ENCODE measurements at places on chromosomes 2 and 18.
A peak's percentile ranks its signal among the peaks of the same experiment; 100 is the strongest.

DNA sequence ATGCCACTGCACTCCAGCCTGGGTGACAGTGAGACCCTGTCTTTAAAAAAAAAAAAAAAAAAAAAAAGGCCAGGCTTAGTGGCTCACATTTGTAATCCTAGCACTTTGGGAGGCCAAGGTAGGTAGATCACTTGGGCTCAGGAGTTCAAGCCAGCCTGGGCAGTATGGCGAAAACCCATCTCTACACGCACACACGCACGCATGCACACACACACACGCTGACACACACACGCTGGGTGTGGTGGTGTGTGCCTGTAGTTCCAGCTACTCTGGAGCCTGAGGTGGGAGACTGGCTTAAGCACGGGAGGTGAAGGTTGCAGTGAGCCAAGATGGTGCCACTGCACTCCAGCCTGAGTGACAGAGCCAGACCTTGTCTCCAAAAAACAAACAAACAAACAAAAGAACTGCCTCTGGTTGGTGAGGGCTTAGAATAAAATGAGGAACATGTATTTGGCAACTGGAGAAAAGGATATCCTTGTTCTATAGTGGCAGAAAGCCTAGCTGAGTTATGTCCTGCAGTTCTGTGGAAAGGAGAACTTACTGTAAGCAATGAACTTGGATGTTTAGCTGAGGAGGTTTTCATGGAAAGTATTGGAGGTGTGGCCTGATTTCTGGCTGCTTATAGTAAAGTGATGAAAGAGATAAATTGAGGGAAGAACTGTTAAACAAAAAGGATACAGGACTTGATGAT is 34.0 kb downstream of the HAT1 start:
- no peak for DNase-seq

DNA sequence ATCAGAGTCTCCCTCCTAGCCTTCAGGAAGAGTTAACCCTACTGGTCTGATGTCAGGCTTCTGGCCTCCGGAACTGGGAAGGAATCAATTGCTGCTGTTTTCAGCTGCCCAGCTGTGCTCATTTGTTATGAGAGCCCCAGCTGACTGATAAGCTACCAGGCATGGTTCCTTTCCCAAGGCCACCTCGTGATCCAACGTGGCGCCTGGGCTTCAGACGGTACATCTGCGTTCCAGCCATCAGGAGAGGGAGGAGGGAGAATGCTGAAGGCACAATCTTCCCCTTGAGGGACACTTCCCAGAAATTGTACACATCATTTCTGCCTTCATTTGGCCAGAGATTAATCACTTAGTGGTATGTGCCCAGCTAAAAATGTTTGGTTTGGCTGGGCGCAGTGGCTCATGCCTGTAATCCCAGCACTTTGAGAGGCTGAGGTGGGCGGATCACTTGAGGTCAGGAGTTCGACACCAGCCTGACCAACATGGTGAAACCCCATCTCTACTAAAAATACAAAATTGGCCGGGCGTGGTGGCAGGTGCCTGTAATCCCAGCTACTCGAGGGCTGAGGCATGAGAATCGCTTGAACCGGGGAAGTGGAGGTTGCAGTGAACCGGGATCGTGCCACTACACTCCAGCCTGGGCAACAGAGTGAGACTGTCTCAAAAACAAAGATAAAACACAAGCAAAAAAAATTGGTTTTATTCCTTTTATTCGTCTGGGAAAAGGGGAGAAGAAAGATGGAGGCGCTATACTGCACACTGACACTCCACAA is 10.5 kb upstream of the ARMC9 start:
- DNase-seq: no peak

- DNase-seq: no peak
Observed at GRCh38 chr2:187526792-187527191, 27.4 kb downstream of the TFPI start.

DNA sequence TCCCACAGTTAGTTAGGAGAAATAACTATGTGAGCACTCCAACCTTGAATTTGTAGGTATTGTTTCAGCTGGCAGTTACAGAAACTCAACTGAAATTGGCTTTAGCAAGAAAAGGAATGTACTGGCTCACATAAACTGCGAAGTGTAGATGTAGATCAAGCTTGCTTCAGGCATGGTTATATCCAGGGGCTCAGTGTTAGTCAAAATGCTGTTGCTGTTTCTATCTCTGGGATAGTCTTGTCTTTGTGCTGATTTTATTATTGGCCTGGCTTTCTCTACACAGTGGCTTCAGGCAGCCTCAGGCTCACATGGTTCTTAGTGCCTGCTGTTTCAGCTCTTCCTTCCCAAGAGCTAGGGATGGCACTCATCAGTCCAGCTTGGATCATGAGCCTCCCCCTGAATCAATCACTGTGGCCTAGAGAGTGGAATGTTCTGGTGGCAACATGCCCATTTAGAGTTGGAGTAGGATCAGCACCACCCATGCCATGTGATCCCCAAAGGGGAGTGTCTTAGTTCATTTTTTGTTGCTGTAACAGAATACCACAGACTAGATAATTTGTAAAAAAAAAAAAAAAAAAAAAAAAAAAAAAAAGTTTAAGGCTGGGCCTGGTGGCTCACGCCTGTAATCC is 69.1 kb upstream of the FOXI3 start:
- DNase-seq: no peak

GRCh38 chr2:115574667-115575066 is 1132.2 kb downstream of the DPP10 start:
- no peak for DNase-seq

GRCh38 chr18:26930630-26931029 is 65.1 kb upstream of the AQP4 start:
- no peak for DNase-seq

GRCh38 chr2:179373816-179374215 is 109.2 kb upstream of the SESTD1 start:
- no peak for DNase-seq

DNA sequence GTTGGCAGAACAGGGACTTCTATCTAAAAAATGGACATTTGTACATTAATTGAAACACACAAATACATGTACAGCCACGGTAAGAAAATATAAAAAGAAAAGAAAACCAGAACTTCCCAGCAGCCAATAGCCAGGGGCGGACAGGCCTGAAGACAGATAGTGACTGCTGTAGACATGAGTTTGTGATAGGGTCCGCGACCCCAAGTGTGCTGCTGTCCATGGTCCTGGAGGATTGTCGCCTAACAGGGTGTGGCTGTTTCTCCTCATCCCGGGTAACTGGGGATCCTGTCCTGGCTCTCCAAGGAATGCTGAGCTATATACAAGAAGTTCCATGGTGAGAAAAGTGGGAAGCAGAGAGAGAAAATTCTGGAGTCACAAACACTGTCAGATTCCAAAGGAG is 266.5 kb upstream of the SALL3 start:
- DNase-seq: no peak

DNA sequence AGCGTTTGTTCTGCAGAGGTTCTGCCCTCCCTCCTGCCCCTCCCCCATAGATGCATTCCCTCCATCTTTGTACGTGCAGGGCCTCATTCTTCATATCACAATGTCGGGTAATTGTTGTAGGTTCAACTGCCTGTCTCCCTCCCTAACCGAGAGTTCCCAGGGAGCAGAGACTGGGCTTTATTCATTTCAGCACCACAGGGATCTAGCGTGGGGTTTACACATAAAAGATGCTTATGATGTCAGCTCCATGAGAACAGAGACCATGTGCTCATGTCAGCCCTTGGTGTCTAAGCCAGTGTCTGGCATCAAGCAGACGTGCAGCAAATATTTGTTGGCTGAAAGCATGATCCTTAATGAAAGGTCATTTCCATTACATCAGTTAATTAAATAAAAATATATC is 298.9 kb upstream of the TRIB2 start:
- no peak for DNase-seq

- DNase-seq: no peak
Observed at GRCh38 chr2:221999166-221999565, 299.6 kb downstream of the PAX3 start.

DNA sequence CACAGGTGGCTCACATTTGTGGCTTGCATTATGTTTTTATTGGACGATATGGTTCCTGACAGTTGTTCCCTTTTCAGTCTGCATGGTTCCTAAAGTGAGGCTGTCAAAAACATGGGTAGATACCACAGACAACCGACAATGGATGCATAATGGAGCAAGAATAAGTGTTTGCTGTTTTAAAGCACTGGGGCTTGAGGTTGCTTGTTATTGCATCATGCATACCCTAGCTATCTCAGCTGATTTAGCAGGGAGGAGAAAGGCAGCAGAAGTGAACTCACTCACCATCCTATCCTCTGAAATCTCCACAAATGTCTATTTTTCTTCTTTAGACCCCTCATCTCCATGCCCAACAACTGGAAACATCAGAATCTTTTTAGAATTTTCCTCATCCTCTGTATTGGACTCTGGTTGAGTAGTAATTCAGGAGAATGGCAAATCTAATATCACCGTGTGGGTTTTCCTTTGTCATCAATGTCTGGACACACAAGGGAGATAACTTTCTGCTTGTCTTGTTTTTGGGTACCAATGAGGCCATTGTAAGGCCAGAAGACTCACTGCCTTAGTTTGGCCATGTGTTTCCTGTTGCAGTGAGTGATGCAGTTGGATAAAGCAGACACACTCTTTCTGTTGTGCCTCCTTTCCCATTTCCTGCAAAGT is 46.7 kb downstream of the FBXO48 start:
- no peak for DNase-seq

DNA sequence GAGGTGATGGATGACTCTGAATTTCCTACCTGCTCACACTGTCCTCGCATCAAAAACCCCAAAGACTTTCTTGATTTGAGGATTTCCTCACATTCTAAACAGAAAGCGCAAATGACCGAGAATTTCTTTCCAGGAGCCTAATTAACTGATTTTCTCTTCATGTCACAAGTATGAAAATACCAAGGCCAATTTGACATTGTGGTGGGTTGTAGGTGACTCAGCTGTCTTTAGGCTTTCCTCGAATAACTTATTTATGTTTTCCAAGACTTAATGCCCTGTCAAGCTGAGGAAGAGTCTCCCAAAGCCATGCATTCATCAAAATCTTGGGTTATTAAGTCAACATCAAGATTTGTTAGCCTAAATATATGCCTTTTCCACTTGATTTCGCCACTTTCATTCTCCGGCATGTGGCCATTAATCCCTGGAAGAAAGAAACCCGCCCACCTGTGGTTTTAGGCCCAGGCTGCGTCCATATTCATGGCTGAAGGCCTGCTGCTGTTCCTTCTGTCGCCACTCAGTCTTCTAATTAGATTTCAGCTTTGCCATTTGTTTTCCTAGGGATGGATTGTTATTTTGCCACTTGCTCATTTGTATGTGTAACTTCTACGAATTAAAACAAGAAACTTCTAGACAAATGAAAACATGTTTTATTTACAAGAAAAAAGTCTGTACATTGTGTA is 84.9 kb downstream of the ST6GAL2 start:
- no peak for DNase-seq

GRCh38 chr2:176018708-176019107 is 16.6 kb upstream of the LNPK start:
- no peak for DNase-seq

GRCh38 chr2:183232161-183232865 is 108.1 kb downstream of the NUP35 start:
- no peak for DNase-seq

DNA sequence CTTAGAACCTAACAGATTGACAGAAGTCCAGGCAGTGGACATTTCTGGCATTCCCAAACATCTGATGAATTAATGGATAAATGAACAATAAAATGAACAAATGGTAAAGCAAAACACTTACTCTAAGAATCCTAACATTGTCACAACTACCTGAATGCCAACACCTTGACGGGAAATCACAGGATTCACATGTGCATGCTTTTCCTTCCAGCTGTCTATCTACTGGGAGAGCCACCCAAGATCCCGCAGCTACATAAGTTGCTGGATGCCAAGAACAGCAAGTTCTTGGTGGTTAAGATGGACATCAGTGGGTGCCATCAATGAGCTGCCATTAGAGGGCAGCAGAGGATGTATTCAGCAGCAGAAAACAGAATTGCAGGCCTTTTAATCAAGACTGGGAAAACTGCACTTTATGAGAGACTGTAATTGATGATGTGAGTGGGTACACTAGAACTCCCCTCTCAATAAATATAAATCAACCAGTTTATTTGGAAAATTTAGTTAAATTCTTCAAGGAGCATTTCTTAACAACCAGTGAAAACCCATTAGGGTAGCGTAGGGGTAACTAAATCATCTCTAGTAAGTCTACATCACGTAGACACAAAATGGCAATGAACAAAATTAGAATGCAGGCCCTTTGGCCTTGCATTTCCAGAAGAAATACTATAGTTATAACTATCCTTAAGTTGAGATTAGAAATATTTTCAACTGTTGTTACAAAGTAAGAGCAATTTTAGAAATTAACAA is 45.6 kb downstream of the SESTD1 start:
- no peak for DNase-seq

DNA sequence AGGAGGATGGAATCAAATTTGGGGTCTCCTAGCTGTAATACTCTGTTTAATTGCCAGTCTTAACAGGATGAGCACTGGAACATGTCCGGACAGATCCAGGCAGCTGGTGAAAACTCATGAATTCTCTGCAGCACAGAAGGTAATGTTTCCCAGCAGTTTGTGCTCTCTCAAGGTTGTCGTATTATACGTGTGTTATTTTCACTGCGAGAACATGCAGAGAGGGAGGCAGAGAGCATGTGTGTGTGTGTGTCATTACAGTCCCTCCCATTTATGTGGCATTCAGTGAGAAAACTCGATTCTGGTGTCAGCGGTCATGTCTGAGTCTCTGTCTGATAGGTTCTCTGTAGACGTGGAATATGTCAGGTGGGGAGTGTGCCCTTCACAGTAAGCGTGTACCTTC is 150.2 kb upstream of the POU3F3 start:
- DNase-seq: no peak

DNA sequence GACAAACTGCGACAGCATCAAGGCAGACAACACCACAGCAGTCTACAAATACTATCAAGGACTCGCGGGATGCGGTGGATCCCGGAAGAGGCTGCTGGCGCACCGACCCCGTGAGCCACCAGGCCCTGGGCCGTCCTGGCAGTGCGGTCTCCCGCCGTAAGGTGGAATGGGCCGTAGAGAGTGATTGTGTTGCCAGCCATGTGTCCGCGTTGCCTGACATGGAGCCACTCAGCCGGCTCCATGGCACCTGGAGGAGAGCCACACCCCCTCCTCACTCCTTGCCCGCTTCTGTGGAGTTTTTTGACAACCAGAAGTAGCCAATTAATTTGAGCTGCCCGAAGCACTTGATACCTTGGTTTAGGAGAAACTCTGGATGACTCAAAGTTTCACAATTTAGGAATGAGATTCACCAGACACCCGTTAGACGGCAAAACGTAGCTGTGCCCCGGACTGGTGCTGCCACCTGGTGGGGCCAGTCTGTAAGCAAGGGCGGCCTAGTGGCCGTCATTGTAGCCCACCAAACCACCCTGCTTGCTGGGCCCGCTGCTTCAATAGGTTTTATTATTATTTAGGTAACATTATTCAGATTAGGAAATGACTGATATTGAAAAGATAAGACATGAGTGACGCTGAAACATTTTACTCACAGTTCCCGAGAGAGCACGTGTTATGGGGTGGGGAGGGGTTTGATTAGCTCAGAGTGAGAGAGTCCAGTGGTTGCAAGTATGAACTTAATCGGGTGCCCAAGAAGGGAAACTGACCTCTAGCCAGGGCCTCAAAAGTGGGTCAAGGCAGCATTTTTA is 10.2 kb upstream of the IMP4 start:
- DNase-seq: peak; percentile 45

GRCh38 chr2:88967844-88968243 is 276.4 kb downstream of the RPIA start:
- DNase-seq: no peak

- no peak for DNase-seq
Observed at GRCh38 chr2:170462433-170463205, 252.5 kb upstream of the SP5 start.

GRCh38 chr2:189654641-189655040 is 6.6 kb upstream of the ASNSD1 start:
- DNase-seq: no peak

- DNase-seq: no peak
Observed at GRCh38 chr2:67945940-67946339, 116.9 kb downstream of the C1D start.

GRCh38 chr2:207504513-207505170 is 25.1 kb upstream of the CREB1 start:
- DNase-seq: no peak

Data from activated T-helper 9 cell treated with anti-CD3 and anti-CD28 coated beads, Interleukin-2, amount 50 U/mL, for 16 hours (primary cell).